ENCODE measurements at places on chromosomes 2 and 18. TPM values are rescaled to one million over a fixed set of nuclear protein-coding genes. Genes with fewer than 3 reads are reported as not detected.

The POLR1A gene
- total RNA-seq: 47.5 TPM

The ZNF385B gene
- 2.2 TPM for total RNA-seq

The UGT1A4 gene
- not detected for total RNA-seq

The HOXD13 gene
- total RNA-seq: not detected

The CIDEA gene
- total RNA-seq: 0.23 TPM

The ITGB6 gene
- 0.07 TPM for total RNA-seq

The LTBP1 gene
- 33.8 TPM for total RNA-seq

The MCEE gene
- 19.1 TPM for total RNA-seq

The PUS10 gene
- 2.6 TPM for total RNA-seq

The SDC1 gene
- 47.3 TPM for total RNA-seq

The HEATR5B gene
- 12.5 TPM for total RNA-seq
